Foreskin melanocyte (primary cell): ENCODE measurements at places on chromosomes 7 and 10.

- DNase-seq, result no peak
These were observed 18.1 kb upstream of the CNNM2 start for GRCh38 chr10:102900006-102900405.

DNA sequence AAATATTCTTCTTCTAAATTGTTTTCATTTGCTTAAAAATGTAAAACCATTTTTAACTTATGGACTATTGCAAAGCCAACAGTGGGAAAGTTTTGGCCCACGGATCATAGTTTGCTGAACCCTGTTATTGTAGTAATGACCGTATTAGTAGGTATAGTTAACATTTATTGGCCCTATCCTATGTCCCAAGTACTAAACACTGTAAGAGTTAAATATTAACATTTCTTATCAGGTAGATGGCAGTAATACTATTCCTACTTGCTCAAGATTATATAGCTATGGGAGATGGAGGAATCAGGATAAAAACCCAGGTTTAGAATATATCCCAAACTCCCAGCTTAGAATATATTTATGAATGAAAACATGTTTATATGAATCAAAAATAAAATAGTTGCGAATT is 993.2 kb downstream of the SORCS3 start:
- no peak for DNase-seq

DNA sequence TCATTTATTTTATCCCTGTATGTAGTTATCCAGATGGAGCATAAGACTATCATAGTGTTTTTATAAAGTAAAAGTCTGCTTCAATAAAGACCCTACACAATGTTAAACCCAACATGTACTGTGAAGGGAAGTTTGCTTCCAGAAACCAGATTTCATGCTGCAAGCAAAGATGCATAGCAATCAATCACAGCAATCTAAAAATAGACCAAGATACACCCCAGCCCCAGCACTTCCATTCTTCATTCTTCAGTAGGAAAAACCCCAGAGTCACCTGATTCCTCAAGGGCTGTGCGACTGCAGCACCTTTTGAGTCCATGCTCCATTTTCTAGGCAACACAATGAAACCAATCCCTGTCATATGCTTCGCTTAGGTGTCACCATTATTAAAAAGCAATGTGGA is 66.9 kb upstream of the PDE1C start:
- DNase-seq, result no peak

GRCh38 chr7:7773334-7774309 is 55.2 kb upstream of the RPA3 start:
- DNase-seq, result no peak

DNA sequence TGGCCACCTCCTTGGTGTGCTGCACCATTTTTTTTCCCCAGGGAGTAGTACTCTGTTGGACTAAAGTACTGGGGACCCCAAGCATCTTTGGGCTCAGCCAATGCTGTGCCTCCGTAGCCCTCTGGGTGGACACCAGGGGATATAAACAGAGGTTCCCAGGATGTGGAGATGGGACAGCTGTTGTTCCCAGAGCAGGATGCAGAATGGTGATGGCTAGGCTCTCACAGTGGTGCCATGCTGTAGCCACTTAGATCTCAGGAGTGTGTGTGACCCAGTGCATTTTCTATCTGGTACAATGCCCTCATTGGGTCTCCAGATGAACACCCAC is 50.9 kb upstream of the SCIN start:
- no peak for DNase-seq

- DNase-seq, result no peak
These were observed 77.8 kb upstream of the PLXDC2 start for GRCh38 chr10:19738440-19738839.
